Activated CD8-positive, alpha-beta memory T cell treated with anti-CD3 and anti-CD28 coated beads for 1 hour (primary cell): ENCODE measurements at places on chromosomes 12 and 14.

DNA sequence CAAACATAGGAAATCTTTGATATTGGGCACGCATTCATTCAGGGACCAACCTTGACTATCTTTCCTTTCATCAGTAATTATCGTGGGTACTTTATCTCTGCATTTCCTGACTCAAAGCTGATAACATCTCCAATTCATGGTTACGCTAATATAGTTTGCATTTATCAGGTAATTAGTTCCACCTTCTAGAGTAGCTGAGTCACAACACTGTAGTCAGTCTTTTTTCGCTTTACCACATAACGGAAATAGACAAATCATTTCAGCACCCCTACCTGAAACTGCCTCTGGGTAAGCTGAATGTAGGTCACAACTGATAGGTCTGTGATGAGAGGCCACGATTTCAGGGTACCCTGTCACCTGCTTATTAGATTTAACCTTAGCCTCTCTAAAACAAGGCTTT is 36.7 kb upstream of the IL22 start:
- DNase-seq: no peak

DNA sequence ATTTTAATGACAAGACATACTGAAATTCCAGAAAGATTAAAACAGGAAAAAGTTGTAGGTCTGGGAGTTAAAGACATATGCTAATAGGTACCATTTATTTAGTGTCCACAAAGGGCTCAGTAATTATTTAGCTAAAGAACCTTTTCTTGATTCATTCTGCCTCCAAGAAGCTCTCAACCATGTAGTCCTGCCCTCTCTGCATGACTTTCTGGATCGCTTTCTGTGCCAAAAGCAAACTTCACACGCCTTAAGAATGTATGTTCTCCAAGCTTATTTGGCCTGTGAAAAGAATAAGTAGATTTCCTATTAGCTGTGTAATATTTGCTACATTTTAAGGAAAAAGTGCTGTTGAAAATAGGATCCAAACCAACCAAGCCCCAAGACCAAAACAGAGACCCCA is 291.7 kb downstream of the C12orf75 start:
- no peak for DNase-seq

- no peak for DNase-seq
Observed at GRCh38 chr12:1761857-1762256, 58.5 kb upstream of the LRTM2 start.

- DNase-seq: no peak
Observed at GRCh38 chr12:122064025-122064777, 14.4 kb upstream of the MLXIP start.

DNA sequence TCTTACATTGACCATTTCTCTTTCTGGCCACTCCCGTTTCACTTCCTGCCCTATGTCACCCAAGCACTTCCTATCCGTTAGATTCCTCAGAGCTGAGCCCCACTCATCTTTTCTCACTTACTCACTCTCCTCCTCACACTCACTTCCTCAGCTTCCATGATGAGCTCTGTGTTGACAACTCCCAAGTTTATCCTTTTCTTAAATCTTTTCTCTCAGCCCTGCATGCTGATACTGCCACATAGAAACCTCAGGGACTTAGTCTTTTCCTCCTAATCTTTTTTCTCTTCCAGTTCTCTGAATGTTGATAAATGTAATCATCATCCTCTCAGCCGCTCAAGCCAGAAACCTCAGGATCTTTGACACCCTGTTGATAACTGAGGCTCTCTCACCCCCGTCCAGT is 99.6 kb downstream of the ANO6 start:
- no peak for DNase-seq

DNA sequence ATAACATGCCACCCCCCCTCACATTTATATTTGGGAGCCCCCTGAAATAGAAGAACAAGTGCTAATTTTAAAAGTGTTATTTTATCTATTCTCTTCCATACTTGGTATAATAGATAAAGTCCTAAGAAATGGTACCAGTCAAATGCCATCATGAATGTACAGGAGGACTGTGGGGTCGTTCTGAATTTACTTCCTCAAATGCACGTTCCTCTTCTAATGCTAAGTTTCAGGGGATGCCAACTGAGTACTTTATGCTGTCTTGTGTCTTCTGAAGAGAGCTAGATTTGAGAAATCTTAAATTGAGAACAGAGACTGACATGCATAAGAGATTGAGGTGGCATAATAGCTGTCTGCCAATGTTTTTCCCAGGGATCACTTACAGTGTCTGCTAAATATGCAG is 59.0 kb downstream of the CFAP54 start:
- no peak for DNase-seq

DNA sequence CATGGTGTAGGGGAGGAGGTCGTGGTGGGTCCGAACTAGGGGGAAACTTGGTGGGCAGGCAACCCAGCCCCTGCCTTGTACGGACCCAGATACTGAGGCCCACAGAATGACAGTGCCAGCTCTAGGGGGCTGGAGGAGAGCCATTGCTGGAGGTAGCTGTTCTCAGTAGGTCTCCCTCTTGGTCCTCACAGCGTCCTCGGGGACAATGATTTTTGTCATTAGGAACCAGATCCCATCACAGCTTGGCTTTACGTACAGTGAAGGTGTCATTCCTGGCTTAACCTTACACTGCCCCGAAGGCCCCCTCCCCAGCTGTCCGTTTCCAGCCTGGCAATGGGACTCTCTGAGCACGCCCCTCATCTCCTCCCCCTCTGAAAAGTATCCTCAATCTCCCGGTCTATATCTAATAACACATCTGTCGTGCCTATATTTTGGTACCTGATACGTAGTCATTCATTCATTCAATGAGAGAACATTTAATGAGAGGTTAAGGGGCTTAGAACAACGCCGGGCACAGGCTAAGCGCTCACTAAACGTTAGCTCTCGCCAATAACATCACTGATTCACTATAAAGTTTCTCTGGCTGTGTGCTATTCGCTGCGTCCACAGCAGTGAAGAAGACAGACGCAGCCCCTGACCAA is 597 bp upstream of the DYNC1H1 start:
- no peak for DNase-seq

DNA sequence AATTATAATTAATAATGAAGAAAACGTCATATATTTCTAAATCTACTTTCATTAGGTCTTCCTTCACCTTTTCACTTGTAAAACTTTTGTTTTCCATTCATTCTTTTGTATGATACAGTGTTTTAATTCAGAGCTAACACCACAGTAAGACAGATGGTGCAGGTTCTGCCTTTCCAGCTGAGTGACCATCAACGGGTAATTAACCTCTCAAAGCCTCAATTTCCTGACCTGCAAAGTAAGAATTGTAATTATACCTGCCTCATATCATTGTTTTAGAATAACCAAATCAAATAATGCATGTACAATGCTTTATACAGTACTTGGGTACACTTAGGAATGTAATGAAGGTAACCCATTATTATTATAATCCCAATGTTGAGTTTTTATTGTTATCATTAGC is 157.6 kb downstream of the FOXA1 start:
- no peak for DNase-seq

DNA sequence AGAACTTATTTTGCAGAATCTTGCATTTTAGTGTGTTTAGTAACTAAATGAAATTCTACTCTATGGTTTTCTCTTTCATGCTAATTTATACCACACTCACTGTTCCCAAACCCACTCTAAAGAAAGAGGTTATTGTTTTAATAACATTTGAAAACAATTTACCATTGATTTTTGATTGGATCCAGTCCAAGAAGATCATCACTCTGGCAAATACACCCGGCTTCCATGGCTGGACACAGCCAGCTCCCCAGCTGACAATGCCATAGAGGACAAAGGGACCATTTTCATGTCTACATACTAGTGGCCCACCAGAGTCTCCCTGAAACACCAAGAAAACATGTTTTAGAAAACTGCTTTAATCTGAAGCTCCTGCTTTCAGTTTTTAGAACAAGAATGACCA is 42.4 kb downstream of the OVCH1 start:
- DNase-seq: no peak

GRCh38 chr14:61511558-61511948 is 183.8 kb upstream of the HIF1A start:
- DNase-seq: no peak

DNA sequence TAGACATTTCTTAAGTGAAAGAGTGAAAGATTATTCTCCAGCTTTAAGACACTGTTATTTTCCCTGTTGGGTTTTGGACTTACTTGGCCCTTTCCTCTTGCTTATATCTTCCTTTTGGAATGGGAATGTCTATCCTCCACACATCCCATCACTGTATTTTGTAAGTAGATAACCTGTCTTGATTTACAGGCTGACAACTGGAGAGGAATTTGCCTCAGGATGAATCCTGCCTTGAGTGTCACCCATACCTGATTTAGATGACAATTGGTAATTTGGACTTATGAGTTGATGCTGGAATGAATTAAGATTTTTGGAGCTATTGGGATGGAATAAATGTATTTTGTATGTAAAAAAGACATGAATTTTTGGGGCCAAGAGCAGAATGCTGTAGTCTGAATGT is 74.2 kb upstream of the KICS2 start:
- DNase-seq: no peak

- no peak for DNase-seq
Observed at GRCh38 chr14:24063263-24063836, 8.0 kb upstream of the CPNE6 start.

DNA sequence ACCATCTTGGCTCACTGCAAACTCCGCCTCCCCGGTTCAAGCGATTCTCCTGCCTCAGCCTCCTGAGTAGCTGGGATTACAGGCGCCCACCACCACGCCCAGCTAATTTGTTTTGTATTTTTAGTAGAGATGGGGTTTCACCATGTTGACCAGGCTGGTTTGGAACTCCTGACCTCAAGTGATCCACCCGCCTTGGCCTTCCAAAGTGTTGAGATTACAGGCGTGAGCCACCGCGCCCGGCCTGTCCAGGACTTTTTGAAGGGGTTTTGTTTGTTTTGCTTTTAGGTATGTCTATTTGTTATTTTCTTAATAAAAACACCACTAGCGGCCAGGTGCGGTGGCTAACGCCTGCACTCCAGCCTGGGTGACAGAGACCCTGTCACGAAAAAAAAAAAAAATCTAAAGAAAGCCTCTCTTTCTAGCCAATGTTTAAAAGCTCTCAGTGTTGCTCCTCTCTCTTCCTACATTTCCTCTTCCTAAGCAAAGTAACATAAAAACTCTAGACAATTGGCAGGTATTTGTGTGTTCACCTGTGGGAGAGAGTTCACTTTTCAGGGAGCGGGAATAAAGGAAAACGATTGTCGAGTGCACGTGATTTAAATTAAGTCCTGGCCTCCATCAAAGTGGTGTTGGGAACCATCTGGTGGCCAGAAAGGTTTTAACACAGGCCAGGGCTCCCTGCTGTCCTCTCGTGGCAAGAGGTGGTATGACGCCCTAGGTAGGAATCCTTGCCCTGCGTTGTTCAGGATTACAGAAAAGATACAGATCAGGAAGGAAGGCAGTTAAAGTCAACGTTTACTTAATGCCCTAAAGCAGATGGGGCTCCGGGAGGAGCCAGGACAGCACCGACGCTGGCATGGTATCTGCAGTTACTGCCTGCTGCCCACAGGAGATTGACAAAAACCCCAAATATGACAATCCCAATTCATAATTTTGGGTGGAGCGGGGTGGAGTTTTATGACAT is 36.2 kb upstream of the ATP23 start:
- DNase-seq: peak; percentile 69

- no peak for DNase-seq
Observed at GRCh38 chr14:70788898-70789297, 20.4 kb downstream of the MAP3K9 start.

- DNase-seq: no peak
Observed at GRCh38 chr12:57031138-57031725, 14.9 kb upstream of the TAC3 start.

- no peak for DNase-seq
Observed at GRCh38 chr12:50505675-50506530, 1.1 kb downstream of the DIP2B start.

- DNase-seq: no peak
Observed at GRCh38 chr14:52910572-52910971, 40.3 kb downstream of the FERMT2 start.

GRCh38 chr12:122860854-122861586 is 25.8 kb downstream of the HIP1R start:
- DNase-seq: no peak

DNA sequence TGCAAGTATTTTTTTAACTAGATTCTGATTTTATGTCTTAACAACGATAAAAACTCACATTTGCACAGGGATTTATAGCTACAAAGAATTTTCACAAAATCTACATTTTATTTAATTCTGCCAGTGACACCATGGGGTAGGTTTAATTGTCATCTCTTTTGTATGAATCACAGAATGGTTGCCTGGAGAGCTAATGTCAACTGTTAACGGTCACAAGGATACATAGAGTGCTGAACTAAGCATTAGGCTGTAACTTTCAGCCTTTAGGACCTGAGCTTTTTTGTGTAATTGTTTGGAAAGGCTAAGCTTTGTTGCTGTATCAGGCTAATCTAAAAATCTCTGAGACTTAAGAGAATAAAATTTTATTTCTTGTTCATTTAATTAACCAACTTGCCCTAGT is 465.3 kb upstream of the TBX3 start:
- no peak for DNase-seq

GRCh38 chr12:82595941-82596340 is 90.8 kb upstream of the TMTC2 start:
- no peak for DNase-seq

DNA sequence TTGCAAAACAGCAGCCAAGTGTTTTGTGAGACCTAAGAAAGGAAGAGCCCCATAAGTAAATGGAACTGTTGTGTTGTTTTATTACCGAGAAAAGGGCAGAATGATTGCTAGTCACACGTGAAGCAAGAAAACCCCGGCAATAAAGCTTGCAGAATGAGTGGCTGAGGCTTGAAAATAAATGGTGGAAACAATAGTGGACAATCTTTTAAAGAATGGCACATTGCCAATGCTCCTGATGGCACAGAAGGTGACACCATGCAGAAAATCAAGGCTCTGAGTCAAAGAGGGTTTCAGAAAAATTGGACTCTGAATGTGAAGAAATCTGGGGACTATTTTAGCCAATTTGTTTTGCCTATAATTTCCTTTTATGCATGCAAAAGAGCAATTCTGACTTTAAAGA is 4.0 kb upstream of the AQP2 start:
- DNase-seq: no peak

GRCh38 chr14:64823305-64823861 is 56.3 kb downstream of the SPTB start:
- peak; percentile 46 for DNase-seq

DNA sequence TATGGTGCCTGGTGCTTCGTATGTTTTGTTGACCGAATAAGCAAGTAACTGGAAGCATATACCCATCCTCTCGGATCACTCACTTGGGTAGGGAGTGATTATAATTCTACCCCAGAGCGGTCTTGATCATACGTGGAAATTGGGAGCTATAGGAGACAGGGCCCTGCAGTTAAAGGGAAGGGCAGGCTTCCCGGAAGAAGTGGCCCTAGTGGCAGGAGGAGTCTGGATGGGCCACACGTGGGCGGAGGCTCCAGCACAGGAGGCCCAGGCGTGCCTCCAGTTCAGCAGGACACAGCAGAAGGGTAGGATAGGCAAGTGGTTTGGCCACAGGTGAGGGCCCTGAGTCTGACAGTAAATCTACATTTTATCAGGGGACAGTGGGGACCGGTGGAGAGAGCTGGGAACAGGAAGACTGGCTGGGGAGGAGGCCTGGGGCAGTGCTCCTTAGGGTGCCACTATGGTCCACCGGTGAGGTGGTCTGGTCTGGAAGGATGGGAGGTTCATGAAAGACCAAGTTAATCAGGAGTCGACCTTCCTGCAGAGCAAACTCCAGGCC is 23.5 kb upstream of the YY1 start:
- DNase-seq: no peak

GRCh38 chr12:14941369-14941768 is 3.0 kb upstream of the ERP27 start:
- DNase-seq: no peak

GRCh38 chr12:69284131-69284530 is 44.8 kb downstream of the CPSF6 start:
- DNase-seq: no peak
